ENCODE measurements at places on chromosomes 7 and 10.

- no peak for DNase-seq
Measured at GRCh38 chr7:27971171-27971812, 209.3 kb downstream of the JAZF1 start.

- no peak for DNase-seq
Measured at GRCh38 chr7:73740771-73741170, 2.2 kb upstream of the ABHD11 start.

- no peak for DNase-seq
Measured at GRCh38 chr7:4154882-4155535, 527.1 kb upstream of the FOXK1 start.

- DNase-seq: no peak
Measured at GRCh38 chr7:83065714-83066113, 97.0 kb downstream of the PCLO start.

DNA sequence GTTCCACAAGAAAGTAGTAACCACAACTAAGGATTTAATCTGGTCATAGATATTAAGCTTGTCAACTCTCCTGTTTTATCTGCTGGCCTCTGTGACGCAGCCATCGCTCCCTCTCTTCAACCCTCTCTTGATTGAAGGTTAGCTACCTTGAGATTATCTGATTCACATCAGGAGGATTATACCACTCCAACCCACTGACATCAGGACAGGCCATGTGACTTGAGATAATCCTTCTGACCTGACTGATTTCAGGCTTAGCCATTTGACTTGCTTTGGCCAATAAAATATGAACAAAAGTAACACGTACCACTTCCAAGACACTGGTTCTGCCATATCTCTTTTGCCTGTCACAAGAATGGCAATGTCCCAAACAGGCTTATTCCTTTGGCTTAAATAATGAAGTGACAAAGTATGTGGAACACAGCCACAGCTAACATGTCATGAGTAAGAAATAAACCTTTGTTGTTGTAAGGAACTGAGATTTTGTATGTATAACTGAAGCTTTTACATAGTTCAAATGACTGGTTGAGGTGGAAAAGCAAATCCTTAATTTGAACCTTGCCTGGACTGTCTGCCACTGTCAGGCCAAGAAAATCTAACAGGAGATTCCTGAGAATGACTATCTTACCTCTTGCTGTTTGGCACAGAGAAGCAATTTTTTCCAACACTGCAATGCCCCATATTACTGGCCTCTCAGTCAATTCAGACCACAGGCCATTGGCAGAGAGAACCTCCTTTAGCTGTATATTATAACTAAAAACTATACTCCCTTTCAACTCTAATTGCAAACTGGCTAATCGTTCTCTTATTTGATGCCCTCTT lies 13.9 kb downstream of the ZNF438 start:
- no peak for DNase-seq

DNA sequence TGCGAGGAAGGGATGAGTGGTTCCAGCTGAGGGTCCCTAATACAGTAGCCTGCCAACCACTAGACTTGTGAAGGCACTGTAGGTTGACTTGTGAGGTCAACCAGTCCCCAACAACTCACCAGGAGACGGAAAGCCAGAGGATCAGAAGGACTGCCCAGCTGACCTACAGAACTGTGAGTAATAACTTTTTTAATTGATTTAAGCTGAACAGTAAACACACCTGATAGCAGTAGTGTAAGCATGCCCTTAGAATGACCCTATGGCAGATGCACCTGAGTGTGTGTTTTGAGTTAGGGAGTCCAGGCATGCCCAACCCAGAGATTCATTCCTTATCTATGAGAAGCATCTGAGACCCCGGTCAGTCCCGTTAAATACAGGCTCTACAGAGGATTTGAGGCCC lies 14.1 kb downstream of the PRLHR start:
- DNase-seq: no peak

DNA sequence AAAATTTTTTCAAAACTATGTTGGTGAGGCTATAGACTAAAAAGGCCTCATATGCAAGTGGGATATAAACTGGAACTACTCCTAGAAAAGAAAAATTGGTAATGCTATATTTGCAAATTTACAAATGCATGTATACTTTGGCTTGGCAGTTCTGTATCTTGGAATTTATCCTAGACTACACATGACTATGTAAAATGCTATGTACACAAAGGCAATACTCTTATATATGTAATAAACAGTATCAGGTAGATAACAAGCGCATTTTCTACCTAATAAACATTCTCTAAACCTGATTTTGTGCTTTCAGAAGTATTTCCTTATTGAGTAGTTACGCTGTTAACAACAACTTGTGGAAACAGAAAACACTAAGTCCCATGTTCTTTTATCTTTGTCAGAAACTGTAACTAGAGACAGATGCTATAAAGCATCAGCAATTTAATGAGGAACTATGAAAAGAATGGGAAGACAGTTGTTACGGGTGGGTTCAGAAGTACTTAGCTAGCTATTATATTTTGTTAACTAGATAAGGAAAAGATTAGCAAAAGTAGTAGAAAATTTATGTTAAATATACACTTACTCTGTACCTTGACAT lies 107.8 kb downstream of the ARHGAP12 start:
- no peak for DNase-seq

DNA sequence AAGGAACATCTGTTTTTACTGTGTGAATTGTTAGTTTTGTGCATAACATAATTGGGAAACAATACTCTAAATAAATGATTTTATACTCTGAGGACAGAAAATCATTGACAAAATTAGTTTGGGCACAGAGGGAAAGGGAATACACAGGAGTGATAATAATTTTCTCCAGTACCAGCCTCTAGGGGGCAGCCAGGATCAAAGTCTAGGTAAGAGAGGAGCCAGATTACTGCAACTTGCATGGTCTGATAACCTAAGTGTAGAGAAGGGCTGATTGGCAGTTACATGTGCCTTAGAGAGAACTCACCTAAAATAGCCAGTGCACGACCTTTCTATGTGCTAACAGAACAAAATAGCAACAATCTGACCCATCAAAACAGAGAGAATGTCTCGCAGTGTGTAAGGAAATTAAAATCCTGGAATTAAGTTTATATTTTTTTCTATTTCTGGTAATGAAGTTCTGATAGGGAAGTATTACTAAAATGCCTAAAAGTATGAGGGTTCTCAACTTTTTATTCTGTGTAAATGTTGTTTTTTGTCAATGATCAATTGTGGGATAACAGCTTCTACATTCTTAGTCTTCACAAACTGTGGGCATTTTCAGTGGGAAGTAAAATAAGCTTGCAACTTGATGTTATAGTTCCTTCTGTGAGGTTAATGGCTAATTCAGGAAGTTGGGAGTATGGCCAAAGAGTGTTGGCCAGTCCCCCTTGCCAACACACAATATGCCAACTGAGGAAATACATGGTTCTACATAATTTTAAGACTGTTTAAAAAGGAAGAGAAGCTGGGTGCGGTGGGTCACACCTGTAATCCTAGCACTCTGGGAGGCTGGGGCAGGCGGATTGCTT lies 66.4 kb downstream of the EXOC6 start:
- DNase-seq: peak; percentile 29

- no peak for DNase-seq
Measured at GRCh38 chr10:12341526-12341925, 7.8 kb upstream of the CAMK1D start.

- DNase-seq: no peak
Measured at GRCh38 chr7:91796122-91796521, 84.4 kb downstream of the MTERF1 start.

DNA sequence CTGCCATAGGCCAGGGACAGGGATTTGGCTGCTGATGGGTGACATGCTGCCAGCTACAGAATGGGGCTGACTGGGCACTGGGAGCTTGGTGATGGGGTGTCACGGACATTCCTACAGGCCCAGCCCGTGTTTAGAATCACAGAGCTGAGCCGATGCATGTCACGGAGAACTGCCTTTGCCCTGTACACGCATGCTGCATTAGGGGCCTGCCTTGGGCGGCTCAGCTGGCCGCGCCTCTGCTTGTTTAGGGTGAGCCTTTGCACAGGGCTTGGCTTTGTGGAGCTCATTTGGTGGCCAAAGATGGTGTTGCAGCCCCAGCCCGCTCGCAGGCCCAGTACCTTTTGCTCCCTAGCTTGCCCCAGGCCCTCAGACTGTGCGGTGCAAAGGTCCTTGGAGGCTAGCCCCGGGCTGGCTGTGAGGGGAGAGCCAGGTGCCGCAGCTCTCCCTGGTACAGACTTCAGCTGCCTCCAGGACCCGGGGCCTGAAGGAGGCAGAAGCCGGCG lies 108.4 kb upstream of the BTBD16 start:
- peak; percentile 39 for DNase-seq

GRCh38 chr7:130852867-130853266 lies 118.9 kb upstream of the KLF14 start:
- DNase-seq: no peak

DNA sequence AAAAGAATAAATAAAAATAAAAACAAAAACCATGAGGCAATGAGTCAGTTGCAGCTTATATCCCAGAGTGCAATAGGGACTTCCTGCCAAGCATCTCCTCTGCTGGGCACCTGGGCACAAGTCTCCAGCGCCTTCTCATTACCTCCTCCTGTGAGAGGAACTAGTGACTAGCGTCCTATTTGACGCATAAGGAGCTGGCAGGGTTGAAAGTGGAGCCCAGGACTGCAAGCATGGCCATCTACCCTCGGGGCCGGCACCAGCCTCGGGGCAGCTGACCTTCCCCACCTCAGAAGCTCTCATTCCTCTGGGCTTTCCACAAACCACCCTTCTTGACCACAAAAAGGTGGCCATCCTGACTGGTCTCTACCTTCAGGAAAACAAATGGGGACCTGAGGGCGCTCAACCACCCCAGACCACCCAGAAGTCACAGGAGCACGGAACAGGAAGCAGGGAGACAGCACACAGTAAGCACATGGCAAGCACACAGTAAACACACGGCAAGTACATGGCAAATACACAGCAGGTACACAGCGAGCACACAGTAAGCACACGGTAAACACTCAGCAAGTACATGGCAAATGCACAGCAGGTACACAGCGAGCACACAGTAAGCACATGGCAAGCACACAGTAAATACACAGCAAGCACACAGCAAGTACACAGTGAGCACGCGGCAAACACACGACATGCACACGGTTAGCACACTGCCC lies 19.1 kb downstream of the CTBP2 start:
- no peak for DNase-seq

GRCh38 chr7:24659505-24659904 lies 86.3 kb downstream of the PALS2 start:
- no peak for DNase-seq

GRCh38 chr7:132065193-132065988 lies 509.0 kb upstream of the PODXL start:
- no peak for DNase-seq

DNA sequence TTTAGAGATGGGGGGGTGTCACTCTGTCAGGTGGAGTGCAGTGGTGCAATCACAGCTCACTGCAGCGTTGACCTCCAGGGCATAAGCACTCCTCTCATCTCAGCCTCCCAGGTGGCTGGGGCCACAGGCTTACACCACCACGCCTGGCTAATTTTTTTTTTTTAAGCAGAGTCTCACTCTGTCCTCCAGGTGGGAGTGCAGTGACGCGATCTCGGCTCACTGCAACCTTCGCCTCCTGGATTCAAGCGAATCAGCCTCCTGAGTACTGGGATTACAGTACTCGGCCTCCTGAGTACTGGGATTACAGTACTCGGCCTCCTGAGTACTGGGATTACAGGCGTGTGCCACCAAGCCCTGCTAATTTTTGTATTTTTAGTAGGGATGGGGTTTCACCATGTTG lies 23.6 kb upstream of the PPIA start:
- no peak for DNase-seq

- no peak for DNase-seq
Measured at GRCh38 chr10:76881477-76882220, 756.0 kb downstream of the KCNMA1 start.

DNA sequence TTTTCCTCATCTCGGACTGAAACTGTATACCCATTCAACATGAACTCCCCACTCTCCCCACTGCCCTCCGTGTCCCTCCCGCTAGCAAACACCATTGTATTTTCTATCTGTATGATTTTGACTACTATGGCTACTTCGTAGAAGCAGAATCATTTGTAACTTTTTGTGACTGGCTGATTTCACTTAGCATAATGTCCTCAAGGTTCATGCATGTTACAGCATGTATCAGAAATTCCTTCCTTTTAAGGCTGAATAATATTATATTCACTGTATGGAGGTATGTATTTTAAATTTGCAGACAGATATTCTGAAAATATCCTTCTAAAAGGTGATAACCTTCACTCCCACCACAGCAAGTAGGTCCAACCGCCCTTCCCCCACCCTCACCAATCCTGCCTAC lies 42.9 kb upstream of the MMD2 start:
- DNase-seq: no peak

GRCh38 chr7:156652886-156653568 lies 12.5 kb downstream of the RNF32 start:
- no peak for DNase-seq

GRCh38 chr10:86863484-86863842 lies 94.0 kb downstream of the MMRN2 start:
- no peak for DNase-seq

DNA sequence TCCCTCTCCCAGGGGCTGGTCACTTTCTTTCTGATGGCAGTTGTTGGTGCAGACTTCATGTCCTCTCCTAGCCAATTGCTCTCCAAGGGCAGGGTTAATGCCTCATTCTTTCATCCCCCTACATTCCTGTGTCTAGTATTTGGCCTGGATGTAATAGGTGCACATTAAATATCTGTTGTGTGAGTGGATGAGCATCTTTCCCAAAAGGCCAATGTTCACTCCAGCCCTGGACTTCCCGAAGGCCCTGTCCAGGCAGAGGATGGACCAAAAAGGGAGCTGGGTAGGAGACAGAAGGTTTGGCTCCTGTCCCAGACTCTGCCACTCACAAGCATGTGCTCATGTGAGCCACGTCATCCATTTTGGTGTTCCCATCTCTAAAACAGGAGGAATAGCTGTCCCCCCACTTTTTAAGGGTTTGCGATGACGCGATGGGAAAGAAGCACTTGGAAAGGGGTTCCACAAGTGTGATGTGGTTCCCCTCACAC lies 47.5 kb downstream of the RGS10 start:
- no peak for DNase-seq

DNA sequence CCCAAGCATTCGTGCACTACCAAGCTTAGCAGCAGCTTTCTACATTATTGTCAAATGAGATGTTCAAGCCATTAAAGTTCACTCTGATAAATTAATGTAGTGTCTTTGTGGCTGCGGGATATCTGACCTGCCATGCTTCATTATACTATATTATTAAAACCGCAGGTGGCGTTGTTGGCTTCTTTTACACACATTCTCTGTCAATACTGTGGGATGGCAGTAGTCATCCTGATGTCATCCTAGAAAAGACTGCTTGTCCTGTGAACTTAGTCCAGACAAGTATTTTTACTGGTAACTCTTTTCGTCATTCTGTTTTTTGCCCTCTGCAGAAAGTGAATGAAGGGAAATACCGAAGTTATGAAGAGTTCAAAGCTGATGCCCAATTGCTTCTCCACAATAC lies 103.9 kb downstream of the ZMYND11 start:
- DNase-seq: no peak
